Activated T-cell treated with anti-CD3 and anti-CD28 coated beads, Interleukin-2, amount 50 U/mL, for 24 hours (primary cell): ENCODE measurements at places on chromosomes 1 and 21.

- H3K27me3 ChIP-seq = peaks cover 2% of the 10 kb centered on the region
- H3K4me1 ChIP-seq = peaks cover 22% of the 10 kb centered on the region
- H3K27ac ChIP-seq = peak overlapping the region; percentile 91
- DNase-seq = peak; percentile 54
- H3K36me3 ChIP-seq = no peaks in the 10 kb centered on the region
These were observed 72.8 kb downstream of the PLEKHA6 start for GRCh38 chr1:204286831-204287421.

DNA sequence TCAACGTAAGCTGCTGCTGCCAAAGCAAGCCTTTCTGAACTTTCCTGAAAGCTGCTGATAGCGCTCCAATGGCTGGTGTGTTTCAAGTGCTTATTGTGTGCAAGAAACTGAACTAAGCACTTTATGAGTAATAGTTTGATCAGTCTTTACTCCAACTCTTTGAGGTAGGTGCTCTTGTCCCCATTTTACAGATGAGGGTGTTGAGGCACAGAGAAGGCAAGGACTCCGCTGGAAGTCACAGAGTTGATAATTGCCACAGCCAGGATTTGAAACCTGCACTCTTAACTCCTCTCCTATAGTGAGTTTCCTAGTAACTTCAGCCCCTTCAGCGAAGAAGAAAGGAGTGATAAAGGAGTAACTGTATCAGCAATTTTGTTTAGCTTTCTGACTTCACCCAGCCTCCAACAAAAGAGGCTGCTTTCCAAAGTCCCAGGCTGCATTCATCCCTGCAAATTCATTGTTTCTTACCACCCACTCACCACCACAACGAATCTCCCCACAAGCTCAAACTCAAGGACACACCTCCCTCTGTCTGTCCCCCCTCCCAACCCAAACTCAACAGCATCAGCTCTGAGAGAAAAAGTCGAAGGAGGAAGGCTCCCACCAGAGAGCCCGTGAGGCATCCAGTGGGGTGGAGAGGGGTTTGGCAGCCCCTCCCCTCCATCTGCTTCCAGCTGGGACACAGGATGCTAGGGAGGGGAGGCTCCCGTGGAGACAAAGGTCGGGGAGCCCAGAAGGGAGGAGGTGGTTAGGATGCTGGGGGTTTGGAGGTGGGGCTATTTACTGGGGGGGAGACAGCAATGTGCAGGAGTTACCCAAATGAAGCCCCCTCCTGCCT is 139.6 kb downstream of the NAV1 start:
- H3K4me1 ChIP-seq = no peaks in the 10 kb centered on the region
- no peak overlapping the region for H3K27ac ChIP-seq
- H3K4me3 ChIP-seq = no peak overlapping the region
- H3K36me3 ChIP-seq = no peaks in the 10 kb centered on the region

DNA sequence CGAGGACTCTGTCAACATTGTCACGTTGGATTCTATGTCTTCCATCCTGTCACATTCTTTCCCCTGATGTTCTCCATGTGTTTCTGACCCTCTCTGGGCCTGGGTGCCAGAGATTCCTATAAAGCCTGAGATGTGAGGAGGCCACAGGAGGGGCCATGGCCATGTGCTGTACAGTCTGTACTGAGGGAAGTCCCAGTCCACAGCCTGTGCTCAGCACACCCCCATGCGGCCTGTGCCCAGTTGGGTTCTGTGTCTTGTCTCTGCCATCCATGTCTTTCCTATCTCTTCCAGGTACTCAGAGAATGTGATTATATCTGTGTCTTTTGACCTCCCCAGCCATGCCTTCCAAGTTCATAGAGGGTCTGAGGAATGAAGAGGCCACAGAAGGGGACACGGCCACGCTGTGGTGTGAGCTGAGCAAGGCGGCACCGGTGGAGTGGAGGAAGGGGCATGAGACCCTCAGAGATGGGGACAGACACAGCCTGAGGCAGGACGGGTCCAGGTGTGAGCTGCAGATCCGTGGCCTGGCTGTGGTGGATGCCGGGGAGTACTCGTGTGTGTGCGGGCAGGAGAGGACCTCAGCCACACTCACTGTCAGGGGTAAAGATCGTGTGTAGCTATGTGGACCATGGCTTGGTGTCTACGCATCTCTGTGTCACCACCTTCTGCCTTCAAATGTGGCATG is 86.1 kb downstream of the OBSCN start:
- no peak overlapping the region for H3K27ac ChIP-seq
- H3K4me3 ChIP-seq = no peak overlapping the region
- H3K4me1 ChIP-seq = no peaks in the 10 kb centered on the region
- no peak for DNase-seq

- no peak overlapping the region for H3K27ac ChIP-seq
- no peak overlapping the region for H3K4me3 ChIP-seq
- no peaks in the 10 kb centered on the region for H3K27me3 ChIP-seq
- H3K4me1 ChIP-seq = no peaks in the 10 kb centered on the region
These were observed 12.2 kb upstream of the TCEA3 start for GRCh38 chr1:23436520-23437354.

GRCh38 chr1:58454807-58455206 is 91.7 kb downstream of the OMA1 start:
- DNase-seq = no peak
- no peak overlapping the region for H3K4me3 ChIP-seq
- no peaks in the 10 kb centered on the region for H3K4me1 ChIP-seq
- H3K27me3 ChIP-seq = no peaks in the 10 kb centered on the region
- no peak overlapping the region for H3K27ac ChIP-seq

DNA sequence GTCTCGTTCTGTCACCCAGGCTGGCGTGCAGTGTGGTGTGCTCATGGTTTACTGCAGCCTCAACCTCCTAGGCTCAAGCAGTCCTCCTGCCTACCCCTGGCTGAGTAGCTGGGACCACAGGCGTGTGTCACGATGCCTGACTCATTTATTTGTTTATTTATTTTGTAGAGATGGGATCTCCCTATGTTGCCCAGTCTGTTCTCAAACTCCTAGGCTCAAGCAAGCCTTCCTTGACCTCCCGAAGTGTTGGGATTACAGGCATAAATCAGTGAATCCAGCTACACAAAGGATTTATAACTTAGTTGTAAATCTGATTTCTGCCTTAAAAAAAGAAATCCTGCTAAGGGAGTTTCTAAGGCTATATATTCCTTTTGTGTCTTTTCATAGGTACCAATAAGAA is 30.5 kb upstream of the ZNF496 start:
- no peak overlapping the region for H3K4me3 ChIP-seq
- DNase-seq = no peak
- H3K4me1 ChIP-seq = peaks cover 12% of the 10 kb centered on the region
- no peak overlapping the region for H3K27ac ChIP-seq
- peaks cover 78% of the 10 kb centered on the region for H3K27me3 ChIP-seq

- H3K36me3 ChIP-seq = no peaks in the 10 kb centered on the region
- no peak for DNase-seq
- H3K27ac ChIP-seq = no peak overlapping the region
- H3K4me1 ChIP-seq = no peaks in the 10 kb centered on the region
These were observed 11.6 kb downstream of the NTNG1 start for GRCh38 chr1:107152395-107152794.

DNA sequence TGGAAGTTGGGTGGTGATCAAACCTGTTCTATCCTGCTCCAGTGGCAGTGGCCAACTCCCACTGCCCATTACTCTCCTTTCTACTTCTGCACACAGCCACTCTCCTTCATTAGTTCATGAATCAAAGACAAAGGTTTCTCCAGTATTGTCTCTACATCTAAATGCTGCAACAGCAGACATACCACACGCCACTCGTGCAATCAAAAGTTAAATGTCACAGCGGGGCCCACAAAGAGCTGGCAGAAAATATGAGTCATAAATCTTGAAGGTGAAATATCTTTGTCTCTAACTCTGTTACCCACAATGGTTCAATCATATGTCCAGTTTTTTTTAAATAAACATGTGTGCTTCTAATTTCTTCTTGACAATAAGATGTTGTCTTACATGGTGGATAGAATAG is 13.3 kb downstream of the APCS start:
- DNase-seq = no peak
- no peak overlapping the region for H3K27ac ChIP-seq
- H3K36me3 ChIP-seq = no peaks in the 10 kb centered on the region
- H3K4me1 ChIP-seq = no peaks in the 10 kb centered on the region
- H3K27me3 ChIP-seq = peaks cover 53% of the 10 kb centered on the region

DNA sequence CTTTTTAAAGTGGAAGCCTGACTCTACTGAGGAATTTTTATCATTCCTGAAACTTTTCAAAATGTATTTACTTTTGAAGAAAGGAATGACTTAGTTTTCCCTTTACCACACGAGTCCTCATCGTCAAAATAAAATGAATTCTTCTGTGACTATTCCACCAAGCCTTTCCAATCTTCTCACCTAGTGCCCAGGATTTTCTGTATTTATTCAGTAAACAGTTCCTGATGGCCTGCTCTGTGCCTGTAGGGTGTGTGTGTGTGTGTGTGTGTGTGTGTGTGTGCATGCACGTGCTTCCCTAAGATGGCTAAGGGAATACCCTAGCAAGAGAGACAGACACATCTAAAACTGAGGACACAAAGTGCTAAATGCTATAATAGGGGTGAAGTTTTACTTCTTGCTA is 395.0 kb upstream of the USP24 start:
- no peak overlapping the region for H3K4me3 ChIP-seq
- DNase-seq = no peak
- H3K27ac ChIP-seq = no peak overlapping the region
- no peaks in the 10 kb centered on the region for H3K4me1 ChIP-seq
- H3K36me3 ChIP-seq = no peaks in the 10 kb centered on the region

DNA sequence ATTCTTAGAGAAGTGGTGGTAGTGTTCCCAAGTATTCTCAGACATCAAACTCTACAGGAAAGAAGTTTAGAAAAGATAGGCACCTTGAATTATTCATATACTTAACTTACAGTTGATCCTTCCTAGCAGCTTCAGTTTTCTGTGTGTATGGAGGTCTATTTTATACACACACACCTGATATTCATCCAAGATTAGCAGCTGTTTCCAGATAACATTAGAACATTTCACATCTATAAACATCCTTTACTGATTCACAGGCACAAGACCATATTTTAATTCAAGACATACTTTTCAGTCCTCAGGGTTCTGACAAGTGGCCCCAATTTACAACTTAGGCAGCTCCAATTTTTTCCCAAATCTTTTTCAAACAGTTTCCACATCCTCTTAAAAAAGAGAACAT is 287.8 kb upstream of the USP25 start:
- no peaks in the 10 kb centered on the region for H3K27me3 ChIP-seq
- H3K27ac ChIP-seq = no peak overlapping the region
- H3K4me1 ChIP-seq = peaks cover 24% of the 10 kb centered on the region
- DNase-seq = no peak
- H3K36me3 ChIP-seq = no peaks in the 10 kb centered on the region

GRCh38 chr1:40479156-40479555 is 2.1 kb downstream of the ZFP69 start:
- H3K4me1 ChIP-seq = peaks cover 26% of the 10 kb centered on the region
- peaks cover 73% of the 10 kb centered on the region for H3K36me3 ChIP-seq
- H3K27ac ChIP-seq = no peak overlapping the region
- H3K27me3 ChIP-seq = no peaks in the 10 kb centered on the region
- no peak overlapping the region for H3K4me3 ChIP-seq

DNA sequence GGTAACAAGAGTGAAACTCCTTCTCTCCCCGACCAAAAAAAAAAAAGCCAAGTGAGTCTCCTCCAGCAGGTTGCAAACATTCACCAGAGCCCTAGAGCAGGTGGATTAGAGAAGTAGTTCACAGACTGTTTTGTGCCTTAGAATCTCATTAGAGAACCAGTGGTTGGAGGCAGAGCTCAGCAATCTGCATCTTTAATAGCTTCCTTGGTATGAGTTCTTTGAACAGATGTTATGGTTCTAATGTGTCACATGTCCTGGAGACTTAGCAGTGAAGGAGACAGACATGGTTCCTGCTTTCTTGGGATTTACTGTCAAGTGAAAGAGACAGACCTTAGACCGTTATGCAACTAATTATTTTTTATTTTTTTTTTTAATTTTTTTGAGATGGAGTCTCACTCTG is 26.8 kb downstream of the SESN2 start:
- no peaks in the 10 kb centered on the region for H3K27me3 ChIP-seq
- H3K27ac ChIP-seq = no peak overlapping the region
- peaks cover 21% of the 10 kb centered on the region for H3K36me3 ChIP-seq
- DNase-seq = no peak
- H3K4me3 ChIP-seq = no peak overlapping the region
- no peaks in the 10 kb centered on the region for H3K4me1 ChIP-seq

GRCh38 chr1:228177183-228177475 is 11.5 kb downstream of the IBA57 start:
- no peak for DNase-seq
- no peaks in the 10 kb centered on the region for H3K27me3 ChIP-seq

- no peaks in the 10 kb centered on the region for H3K27me3 ChIP-seq
- no peak overlapping the region for H3K4me3 ChIP-seq
- no peak for DNase-seq
- no peaks in the 10 kb centered on the region for H3K36me3 ChIP-seq
These were observed 8.5 kb downstream of the AZIN2 start for GRCh38 chr1:33089457-33089856.

GRCh38 chr1:58075188-58075578 is 471.3 kb downstream of the OMA1 start:
- no peak for DNase-seq
- H3K4me1 ChIP-seq = no peaks in the 10 kb centered on the region

DNA sequence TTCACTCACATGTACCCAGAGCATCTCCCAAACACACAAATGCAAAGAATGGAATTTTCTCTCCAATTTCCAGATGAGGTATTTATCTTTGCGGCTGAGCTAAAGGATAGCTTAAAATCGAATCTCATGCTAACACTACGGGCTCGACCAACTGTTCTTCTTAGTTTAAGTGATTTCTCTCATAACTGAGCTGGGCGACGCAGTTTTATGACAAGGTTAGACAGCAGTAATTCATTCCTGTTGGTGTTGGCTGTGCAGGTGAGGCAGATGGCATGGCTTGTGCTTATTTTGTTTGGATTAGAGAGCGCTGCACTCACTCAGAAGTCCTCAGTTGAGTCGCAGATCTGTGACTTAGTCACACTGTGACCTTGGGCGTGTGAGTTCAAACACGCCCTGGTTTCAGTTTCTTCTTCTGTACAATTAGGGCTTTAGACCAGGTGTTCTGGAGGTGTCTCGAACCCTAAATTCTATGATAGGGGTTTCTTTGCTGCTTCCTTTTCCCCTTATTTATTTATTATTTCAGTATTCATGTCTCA is 41.5 kb upstream of the MRPS6 start:
- H3K36me3 ChIP-seq = no peaks in the 10 kb centered on the region
- no peak overlapping the region for H3K27ac ChIP-seq
- DNase-seq = no peak
- no peaks in the 10 kb centered on the region for H3K27me3 ChIP-seq
- H3K4me1 ChIP-seq = peaks cover 29% of the 10 kb centered on the region

DNA sequence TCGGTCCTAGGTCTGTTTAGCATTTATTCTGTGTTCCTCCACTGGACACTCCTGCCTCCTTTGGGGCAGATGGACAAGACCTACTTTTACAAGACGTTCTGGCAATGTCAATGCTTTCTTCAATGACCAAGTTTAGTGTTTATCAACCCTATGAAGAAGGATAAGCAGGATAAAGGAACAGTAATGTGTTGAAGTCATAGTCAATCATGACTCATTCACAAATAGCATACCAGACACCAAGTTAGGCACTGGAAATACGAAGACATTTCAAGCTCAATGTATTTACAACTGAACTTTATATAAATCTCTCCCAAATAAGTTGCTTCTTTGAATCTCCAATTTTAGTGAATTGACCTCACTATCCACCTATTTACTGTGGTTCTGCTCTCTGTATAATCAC is 4.8 kb upstream of the SLC35D1 start:
- H3K27ac ChIP-seq = no peak overlapping the region
- H3K4me1 ChIP-seq = peaks cover 7% of the 10 kb centered on the region
- H3K36me3 ChIP-seq = peaks cover under 1% of the 10 kb centered on the region
- no peaks in the 10 kb centered on the region for H3K27me3 ChIP-seq
- no peak for DNase-seq

- H3K4me3 ChIP-seq = no peak overlapping the region
- DNase-seq = no peak
- H3K27ac ChIP-seq = peak overlapping the region; percentile 87
- H3K4me1 ChIP-seq = peaks cover 38% of the 10 kb centered on the region
These were observed 46.6 kb downstream of the TOR3A start for GRCh38 chr1:179128520-179128919.
